Calu3 (cell line): ENCODE measurements at places on chromosomes 13 and 19. TPM values are rescaled to one million over a fixed set of nuclear protein-coding genes. Genes with fewer than 3 reads are reported as not detected.

- no peak for DNase-seq
Measured at GRCh38 chr13:105491345-105491744, 1044.1 kb downstream of the EFNB2 start.

- DNase-seq = no peak
Measured at GRCh38 chr19:55423225-55424005, 15.8 kb upstream of the UBE2S start.

The SOX1 gene
- total RNA-seq = not detected in 2 replicates

The LILRA1 gene
- total RNA-seq = not detected in 2 replicates

The RAB3A gene
- 1.9 TPM in 2 replicates for total RNA-seq
